ENCODE measurements at places on chromosomes 7 and 10.

- DNase-seq: no peak
Observed at GRCh38 chr7:108026116-108026515, 23.2 kb upstream of the LAMB1 start.

DNA sequence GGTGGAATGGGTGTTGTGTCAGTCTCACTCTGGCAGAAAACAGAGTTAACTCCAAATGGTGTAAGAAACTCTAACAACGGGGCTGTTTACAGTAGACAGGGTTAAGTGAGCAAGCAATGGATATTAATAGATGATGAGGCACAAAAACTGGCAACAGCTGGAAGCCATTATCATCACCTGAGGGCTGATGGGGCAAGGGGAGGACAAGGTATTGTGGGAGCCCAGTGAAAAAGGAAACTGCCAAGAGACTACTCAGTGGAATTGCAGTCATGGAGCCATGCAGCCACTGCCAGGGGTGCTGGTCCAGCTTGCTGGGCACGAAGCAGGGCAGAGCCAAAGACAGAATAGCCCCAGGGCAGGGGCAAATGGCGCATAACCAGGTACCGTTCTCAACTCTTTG, 260.7 kb downstream of the BICC1 start:
- no peak for DNase-seq

- no peak for DNase-seq
Observed at GRCh38 chr10:117627561-117627960, 85.0 kb downstream of the EMX2 start.

DNA sequence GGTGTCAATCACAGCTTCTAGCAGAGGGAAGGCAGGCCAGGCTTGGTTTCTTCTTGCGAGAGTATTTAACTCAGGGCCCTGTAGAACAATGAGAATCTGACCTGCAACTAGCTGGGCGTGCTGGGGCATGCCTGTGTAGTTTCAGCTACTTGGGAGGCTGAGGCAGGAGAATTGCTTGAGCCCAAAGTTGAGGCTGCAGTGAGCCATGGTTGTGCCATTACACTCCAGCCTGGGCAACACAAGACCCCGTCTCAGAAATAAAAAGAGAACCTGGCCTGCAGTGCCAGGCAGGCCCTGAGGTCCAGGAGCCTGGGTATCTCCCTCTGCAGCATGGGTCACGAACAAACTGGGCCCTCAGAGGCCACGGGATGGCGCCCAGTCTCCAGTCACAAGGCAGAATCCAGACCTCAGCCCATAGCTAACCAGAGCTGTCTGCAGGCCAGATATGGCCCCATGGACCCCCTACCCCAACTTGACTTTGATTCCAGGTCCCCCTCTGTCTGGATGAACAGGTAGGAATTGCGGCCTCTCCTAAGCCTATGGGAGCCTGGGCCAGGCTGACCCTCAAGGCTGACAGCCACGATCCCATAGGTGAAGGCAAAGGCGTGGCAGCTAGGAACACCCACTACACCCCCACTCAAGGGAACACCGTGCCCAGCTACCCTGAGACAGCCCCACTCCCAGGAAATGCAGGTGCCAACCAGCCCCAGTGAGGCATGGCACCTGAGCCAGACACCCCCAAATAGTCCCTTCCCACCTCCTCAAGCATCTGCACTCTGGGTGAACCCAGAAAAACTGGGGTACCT, 102.7 kb upstream of the TNRC18 start:
- peak; percentile 48 for DNase-seq
